ENCODE measurements at places on chromosomes 3 and 15. TPM values are rescaled to one million over a fixed set of nuclear protein-coding genes. Genes with fewer than 3 reads are reported as not detected.

Gene C3orf85
- total RNA-seq: not detected

Gene CHSY1
- 44.5 TPM for total RNA-seq

Gene FBXO40
- under 0.01 TPM for total RNA-seq

Gene SEMA5B
- total RNA-seq: not detected

Gene PEX5L
- total RNA-seq: under 0.01 TPM

Gene ADAMTS9
- total RNA-seq: 38.3 TPM

Gene C3orf20
- not detected for total RNA-seq

Gene POLG
- 146 TPM for total RNA-seq

Gene RAD18
- total RNA-seq: 15.7 TPM

Gene CORO2B
- 0.32 TPM for total RNA-seq

Gene PIGZ
- 2.6 TPM for total RNA-seq

Gene CHDH
- total RNA-seq: under 0.01 TPM

Gene ARF4
- 162 TPM for total RNA-seq

Gene GOLGA8A
- total RNA-seq: 18.1 TPM

Gene ACAN
- not detected for total RNA-seq

Gene IL20RB
- total RNA-seq: 0.65 TPM

Gene ZNF660
- total RNA-seq: 0.61 TPM

Gene SLC27A2
- total RNA-seq: 0.61 TPM

Gene PRICKLE2
- 13.3 TPM for total RNA-seq

Gene KBTBD12
- total RNA-seq: not detected

Gene TM6SF1
- total RNA-seq: 40.7 TPM

Gene CCR3
- not detected for total RNA-seq

Gene SAMMSON
- not detected for total RNA-seq

Gene RARRES1
- total RNA-seq: 1.1 TPM

Gene OIP5
- total RNA-seq: 9.7 TPM
